ENCODE measurements at places on chromosomes 12 and 14.

DNA sequence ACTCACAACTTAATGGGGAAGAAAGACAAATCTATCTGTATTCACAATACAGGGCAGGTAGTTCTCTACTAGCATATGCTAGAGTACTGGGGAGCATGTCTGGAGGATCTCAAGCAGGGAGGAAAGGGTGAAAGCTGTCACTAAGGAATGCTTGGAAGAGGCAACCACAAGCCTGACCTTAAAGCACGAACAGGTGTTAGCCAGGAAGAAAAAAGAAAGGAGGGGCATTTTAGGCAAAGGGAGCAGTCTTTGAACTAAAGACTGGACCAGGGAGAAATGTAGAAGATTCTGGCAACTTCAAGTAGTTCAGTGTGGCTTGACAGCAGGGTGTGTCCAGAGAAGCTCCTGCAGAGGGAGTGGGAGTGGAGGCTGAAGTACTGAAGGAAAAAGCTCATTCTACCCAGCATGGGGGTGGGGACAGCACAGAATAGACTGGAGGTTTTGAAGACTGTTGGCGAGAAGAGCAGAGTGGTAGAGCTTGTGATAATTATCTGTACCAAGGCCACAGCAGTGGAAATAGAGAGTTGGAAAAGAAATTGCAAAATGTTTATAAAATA lies 50.9 kb downstream of the AP5M1 start:
- DNase-seq, result no peak

DNA sequence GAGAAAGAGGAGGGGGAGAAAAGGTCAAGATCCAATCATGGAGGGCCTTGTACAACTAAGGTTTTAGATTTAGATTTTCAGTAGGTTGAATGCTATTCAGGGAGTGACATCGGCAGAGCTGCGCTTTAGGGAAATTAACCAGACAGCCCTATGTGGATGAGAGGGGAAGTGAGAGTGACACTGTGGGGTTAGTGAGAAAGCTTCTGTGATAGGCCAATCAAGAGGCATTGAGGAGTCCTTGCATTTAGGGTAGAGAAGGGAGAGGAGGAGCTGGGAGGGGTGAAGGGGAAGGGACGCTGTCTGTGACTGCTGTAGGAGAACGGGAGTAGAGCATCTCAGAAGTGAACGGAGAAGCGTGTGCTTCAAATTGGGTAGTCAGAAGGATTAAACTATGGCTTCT lies 3.4 kb downstream of the HSD17B6 start:
- no peak for DNase-seq

DNA sequence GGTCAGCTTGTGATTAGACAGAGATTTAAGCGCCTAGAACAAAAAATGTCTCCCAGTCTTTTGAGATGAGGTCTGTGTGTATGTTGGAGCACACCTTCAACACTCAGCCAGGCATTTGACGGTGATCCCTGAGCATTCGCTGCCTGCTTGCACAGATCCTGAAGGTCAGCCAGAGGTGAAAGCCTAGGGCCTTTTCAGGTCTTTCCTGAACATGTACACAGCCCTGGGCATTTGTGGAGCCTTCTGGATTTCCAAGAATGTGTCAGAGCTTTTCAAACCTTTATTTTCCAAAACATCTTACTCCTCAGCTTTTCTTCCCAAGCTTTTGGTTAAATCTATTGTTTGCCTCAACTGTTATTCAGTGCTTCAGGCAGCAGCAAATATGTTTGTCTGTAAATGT lies 59.1 kb upstream of the AMN start:
- no peak for DNase-seq

DNA sequence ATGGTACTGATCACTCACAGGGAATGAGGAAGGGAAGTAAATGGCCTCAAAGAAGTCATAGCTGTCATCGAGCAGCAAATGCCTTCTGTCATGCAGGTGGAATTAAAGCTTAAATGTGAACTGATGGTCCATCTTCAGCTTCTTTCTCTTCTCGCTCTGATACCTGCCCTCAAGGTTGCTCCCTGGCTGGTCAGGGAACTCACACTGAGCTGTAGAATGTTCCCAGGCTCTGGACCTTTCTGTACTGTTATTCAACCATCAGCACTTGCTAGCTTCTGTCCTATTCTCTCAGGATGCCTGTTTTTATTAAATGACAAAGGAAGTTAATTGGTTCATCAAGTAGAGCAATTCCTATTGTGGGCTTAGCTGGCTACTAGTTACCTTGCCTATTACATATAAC lies 463.8 kb downstream of the APAF1 start:
- no peak for DNase-seq
